Tibial nerve (tissue), 4 donors: ENCODE measurements at places on chromosomes 5 and 9. TPM values are rescaled to one million over a fixed set of nuclear protein-coding genes. Genes with fewer than 3 reads are reported as not detected.

DNA sequence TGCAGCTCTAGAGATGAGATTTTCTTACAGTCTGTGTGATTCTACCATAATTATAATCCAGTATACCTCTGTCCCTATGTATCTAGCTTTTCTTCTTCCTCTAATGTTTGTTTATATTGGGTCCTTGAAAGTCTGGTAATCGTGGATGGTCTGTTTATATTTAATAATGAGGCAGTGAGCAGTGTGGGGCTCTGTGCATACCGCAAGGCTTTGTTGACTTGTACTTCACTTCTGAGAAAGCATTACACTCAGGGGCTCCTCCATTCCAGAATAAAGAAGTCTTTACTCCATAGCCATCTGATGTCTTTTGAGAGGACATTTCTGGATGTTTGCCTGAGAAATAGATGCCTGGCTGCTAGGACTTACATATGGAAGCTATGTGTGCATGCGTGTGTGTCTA, 4.5 kb upstream of the MPDZ start:
- H3K4me3 ChIP-seq = no peak overlapping the region
- no peak overlapping the region for H3K27ac ChIP-seq
- H3K4me1 ChIP-seq = no peaks in the 10 kb centered on the region
- no peaks in the 10 kb centered on the region for H3K36me3 ChIP-seq

DNA sequence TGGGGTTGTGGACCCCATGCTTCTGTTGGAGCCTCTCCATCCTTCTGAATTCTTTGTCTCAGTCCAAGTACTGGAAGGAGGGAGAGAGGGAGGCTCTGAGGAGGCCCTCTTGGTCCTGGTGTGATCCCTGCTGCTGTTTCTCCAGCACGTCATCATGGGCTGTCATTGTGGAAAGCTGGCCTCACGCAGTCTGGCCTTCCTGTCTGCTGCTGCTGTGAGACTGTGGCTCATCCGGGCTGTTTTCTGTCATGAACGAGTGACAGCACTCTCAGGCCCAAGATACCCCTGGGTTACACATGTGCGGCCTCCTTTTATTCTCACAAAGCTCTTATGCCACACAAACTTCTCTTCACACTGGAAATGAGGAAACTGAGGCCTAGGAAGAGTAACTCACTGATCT, 499.3 kb downstream of the CCDC171 start:
- no peak for DNase-seq
- no peak overlapping the region for H3K4me3 ChIP-seq
- no peaks in the 10 kb centered on the region for H3K4me1 ChIP-seq
- no peak overlapping the region for H3K27ac ChIP-seq
- H3K27me3 ChIP-seq = no peaks in the 10 kb centered on the region

DNA sequence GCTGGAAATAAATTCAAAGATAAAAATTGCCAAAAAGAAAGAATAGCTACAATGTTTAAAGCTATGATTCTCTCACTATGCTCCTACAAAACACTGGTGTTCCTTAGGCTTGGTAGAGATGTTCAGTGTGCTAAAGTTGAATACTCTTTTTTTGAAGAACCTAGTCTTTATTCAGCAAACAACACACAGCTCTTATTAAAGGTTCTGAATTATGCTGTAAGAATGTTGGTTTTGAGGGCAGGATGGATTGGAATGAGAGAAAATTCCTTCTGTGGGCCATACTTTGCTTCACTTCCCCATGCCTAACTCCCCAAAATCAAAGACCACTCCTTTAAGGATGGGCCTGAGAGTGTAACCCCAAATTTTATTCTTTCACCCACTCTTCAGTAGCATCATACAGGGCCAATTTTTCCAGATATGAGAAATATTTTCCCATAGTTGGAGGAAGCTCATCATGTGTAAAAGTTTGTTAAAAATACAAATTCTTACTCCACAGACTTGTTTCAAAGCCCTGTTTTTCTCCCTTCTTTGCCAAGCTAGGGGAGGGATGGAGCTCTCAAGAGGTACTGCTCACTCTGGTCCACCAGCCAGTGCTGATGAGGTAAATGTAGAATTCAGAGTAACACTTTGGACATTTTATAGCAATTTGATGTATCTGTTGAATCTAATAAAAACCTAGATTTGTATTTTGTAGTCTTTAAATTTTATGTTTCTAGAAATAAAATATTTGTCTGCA, 99.3 kb downstream of the GDNF start:
- no peaks in the 10 kb centered on the region for H3K27me3 ChIP-seq
- peaks cover 16% of the 10 kb centered on the region for H3K36me3 ChIP-seq
- peak overlapping the region; percentile 74 for H3K27ac ChIP-seq
- peaks cover 27% of the 10 kb centered on the region for H3K4me1 ChIP-seq
- H3K4me3 ChIP-seq = no peak overlapping the region

DNA sequence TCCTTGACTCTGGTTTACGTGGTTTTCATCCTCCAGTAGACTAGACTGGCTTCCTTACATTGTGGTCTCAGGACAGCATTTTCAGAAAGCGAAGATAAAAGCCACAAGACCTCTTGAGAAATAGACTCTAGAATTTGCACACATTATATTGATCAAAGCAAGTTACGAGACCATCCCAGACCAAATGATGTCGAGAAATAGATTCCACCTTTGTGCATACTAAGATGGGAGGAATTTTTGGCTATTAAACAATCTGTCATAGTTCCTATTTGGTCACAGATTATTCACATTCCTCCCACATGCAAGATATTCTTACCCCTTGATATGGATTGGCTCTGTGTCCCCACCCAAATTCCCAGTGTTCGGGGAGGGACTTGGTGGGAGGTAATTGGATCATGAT, 65.6 kb downstream of the TEX10 start:
- H3K4me3 ChIP-seq = no peak overlapping the region
- no peak overlapping the region for H3K27ac ChIP-seq
- DNase-seq = no peak
- no peaks in the 10 kb centered on the region for H3K4me1 ChIP-seq
- peaks cover 4% of the 10 kb centered on the region for H3K36me3 ChIP-seq

DNA sequence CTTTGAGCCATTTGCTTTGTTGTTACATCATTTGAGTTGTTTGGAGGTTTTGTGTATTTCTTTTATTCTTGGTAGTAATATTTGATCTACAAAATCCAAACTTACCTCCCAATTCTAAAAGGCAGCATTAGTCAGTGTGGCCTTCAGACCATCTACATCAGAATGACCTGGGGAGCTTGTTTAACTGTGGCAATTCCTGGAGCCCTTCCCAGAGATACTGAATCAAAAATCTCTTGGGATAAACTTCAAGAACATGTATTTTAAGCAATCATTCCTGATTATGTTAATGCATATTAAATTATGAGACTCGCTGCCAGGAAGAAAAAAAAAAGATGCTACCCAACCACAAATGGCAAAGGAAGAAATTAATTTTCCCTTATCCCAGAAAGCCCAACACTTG, 268.9 kb upstream of the PDE4D start:
- no peaks in the 10 kb centered on the region for H3K36me3 ChIP-seq
- DNase-seq = no peak
- H3K4me1 ChIP-seq = no peaks in the 10 kb centered on the region
- H3K4me3 ChIP-seq = no peak overlapping the region

DNA sequence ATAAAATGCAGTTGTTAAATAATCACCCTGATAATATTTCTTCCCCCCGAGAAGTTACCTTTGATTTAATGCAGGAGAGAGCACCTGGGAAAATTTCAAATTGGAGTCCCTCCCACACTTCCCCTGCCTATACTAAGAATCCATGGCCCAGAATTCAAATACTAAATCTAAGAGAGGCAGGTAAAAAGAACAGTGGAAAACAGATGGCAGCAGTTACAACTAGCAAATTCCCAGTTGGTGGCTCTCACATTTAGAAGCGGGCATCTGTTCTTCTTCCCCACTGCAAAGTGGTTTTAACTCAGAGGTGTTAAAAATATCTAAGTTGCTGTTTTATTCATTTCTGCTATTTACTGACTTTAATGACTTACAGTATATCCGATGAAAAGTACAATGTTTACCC, 210.4 kb upstream of the ELAVL2 start:
- no peak for DNase-seq
- H3K4me3 ChIP-seq = no peak overlapping the region
- no peaks in the 10 kb centered on the region for H3K27me3 ChIP-seq
- H3K27ac ChIP-seq = no peak overlapping the region
- no peaks in the 10 kb centered on the region for H3K4me1 ChIP-seq

The CAMK4 gene
- 5.5 TPM for total RNA-seq

The F12 gene
- not detected for total RNA-seq

DNA sequence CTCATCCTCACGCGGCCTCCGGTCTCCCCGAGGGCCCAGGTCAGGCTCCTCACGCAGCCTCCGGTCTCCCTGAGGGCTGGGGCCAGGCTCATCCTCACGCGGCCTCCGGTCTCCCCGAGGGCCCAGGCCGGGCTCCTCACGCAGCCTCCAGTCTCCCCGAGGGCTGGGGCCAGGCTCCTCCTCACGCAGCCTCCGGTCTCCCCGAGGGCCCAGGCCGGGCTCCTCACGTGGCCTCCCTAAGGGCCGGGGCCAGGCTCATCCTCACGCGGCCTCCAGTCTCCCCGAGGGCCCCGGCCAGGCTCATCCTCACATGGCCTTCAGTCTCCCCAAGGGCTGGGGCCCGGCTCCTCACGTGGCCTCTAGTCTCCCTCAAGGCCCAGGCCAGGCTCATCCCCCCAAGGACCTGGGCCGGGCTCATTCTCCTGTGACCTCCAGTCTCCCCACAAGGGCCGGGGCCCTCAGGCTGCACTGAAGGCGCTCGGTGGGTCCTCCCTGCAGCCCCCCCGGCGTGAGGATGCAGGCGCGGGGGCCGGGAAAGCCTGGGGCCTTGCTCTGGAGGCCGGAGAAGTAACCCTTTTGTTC, 51.2 kb upstream of the FCN2 start:
- H3K36me3 ChIP-seq = peaks cover 98% of the 10 kb centered on the region
- no peak overlapping the region for H3K4me3 ChIP-seq
- H3K4me1 ChIP-seq = no peaks in the 10 kb centered on the region
- no peak for DNase-seq
